SHP77 (cell line): ENCODE measurements at places on chromosomes 3 and 15.

- no peak for DNase-seq
Observed at GRCh38 chr3:172515130-172515918, 7.9 kb downstream of the TNFSF10 start.

GRCh38 chr3:104396974-104397669 is 969.6 kb upstream of the ALCAM start:
- DNase-seq = no peak

- DNase-seq = no peak
Observed at GRCh38 chr15:70613271-70613670, 150.1 kb downstream of the UACA start.

DNA sequence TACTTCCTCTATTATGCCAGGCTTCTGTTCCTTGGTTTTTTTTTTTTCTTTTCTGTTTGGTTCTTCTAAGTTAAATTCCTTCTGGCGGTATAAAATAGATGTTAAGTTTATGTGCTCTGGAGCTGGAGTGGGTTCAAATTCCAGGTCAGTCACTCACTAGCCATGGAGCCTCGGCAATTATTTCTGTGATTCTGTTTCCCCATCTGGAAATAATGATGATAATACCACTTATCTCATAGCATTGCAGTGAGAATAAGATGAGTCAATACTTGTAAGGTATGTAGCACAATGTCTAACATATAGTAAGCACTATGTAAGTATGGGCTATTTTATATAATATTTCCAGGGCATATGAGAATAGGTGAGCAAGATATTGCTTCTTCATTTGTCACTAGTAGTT is 33.2 kb upstream of the ZDHHC23 start:
- DNase-seq = no peak

GRCh38 chr3:30702038-30702827 is 95.8 kb downstream of the TGFBR2 start:
- DNase-seq = no peak

- no peak for DNase-seq
Observed at GRCh38 chr15:94287794-94288246, 56.5 kb downstream of the MCTP2 start.

DNA sequence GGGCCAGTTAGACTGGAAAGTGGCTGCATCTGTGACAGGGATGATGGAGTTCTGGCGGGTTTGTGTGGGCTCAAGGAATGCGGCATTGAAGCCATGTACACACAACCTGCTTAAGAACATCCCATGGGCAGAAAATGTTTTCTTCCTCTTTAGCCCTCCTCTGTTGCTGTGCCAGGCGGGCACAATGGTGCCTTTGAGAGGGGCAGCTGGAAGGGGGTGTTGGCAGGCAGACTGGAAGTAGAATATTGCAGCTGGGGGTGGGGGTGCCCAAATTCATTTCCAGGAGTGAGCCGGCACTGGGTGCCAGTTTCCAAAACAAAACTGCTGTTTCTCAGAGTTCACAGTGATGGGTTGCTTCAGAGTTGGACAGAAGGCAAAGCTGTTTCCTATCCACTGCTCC is 91.8 kb upstream of the ETV5 start:
- no peak for DNase-seq
